PC-9 (cell line): ENCODE measurements at places on chromosomes 7 and 10. TPM values are rescaled to one million over a fixed set of nuclear protein-coding genes. Genes with fewer than 3 reads are reported as not detected.

The IFIT1B gene
- total RNA-seq, result not detected in 2 replicates

The CRCP gene
- total RNA-seq, result 32.4 and 37.1 TPM in 2 replicates

DNA sequence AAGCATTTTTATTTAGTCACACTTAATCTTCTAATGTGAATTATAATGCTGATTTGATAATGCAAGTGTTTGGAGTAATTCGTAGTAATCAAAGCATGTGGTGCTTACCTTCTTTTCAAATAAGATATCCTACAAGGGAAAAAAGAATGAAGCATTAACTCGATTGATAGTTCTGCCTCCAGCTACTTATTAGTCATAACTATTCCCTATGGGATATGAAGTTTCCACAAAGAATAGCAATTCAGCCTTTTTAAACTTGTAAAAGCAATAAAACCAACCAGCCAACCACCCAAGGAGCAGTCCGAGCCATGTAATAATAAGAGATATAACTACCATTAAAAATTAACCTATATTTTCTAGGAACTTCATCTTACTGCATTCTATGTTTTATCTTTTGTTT, 11.6 kb downstream of the COL28A1 start:
- DNase-seq, result no peak

DNA sequence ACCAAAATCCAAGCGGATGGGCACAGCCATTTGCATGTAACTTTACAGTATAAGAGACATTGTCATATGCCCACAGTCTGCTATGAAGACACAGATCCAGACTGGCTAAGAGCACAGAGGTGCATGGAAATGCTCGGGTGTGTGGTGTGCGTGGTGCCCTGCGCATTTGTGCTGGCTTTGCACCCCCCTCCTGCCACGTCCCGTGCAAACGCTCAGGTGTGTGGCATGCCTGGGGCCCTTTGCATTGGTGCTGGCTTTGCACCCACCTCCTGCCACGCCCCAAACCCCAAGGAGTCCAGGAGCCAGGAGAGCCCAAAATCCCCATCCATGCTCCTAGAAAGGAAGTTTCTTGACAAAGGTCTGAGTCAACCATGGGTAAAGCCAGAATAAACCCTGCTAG, 306.2 kb downstream of the PTPRN2 start:
- DNase-seq, result no peak

DNA sequence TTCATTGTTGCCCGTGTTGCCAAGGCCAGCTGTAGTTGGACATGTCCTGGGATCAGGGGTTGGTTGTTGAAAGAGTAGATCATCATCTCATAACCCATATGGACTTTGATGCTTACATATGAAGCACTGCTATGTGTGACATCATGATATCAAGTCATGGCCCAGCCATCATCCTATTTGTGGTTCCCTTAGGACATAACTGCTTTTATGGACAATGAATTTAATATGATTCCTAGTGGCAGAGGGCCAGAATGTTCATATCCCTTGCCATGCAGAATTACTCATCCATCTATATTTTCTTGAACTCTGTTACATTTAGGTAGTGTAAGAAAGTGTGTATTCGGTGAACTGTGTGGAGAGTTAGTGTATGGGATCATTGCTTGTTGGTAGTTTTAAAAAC, 343.9 kb upstream of the LRGUK start:
- no peak for DNase-seq

GRCh38 chr7:35334506-35334905, 80.6 kb upstream of the TBX20 start:
- peak; percentile 49 for DNase-seq

DNA sequence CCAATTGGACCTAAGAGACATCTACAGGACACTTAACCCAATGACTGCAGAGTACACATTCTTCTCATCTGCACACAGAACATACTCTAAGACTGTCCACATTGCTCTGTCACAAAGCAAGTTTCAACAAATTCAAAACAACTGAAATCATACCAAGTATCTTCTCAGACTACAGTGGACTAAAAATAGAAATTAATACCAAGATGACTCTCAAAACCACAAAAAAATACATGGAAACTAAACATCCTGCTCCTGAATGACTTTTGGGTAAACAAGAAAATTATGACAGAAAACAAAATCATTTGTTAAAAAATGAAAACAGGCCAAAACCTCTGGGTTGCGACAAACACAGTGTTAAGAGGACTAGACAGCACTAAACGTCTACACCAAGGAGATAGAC, 24.5 kb downstream of the SNX13 start:
- DNase-seq, result no peak

- peak; percentile 36 for DNase-seq
These were observed 241.3 kb upstream of the ADARB2 start for GRCh38 chr10:1978584-1978983.
